Activated CD8-positive, alpha-beta memory T cell treated with anti-CD3 and anti-CD28 coated beads, Interleukin-2, amount 50 U/mL, for 4 hours (primary cell): ENCODE measurements at places on chromosomes 5 and 9.
A peak's percentile ranks its signal among the peaks of the same experiment; 100 is the strongest.

- DNase-seq: no peak
Observed at GRCh38 chr9:6771722-6772121, 13.9 kb downstream of the KDM4C start.

DNA sequence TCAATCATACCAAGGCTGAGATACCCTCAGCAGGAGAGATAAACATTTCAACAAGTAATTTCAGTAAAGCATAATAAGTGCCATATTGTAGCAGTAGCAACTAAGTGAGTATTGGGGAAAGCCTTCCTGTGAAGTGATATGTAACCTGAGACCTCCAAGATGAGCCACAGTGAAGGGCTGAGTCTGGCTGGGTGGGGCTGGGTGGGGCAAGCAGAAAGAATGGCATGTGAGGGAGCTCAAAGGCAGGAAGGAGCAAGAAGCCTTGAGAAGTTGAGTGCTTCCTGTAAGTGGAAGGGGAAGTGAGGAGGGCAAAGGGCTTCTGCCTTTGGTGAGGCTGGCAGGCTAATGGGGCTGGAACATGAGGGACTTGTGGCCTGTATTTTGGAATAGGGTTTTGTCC is 19.7 kb upstream of the ASTN2 start:
- DNase-seq: no peak

DNA sequence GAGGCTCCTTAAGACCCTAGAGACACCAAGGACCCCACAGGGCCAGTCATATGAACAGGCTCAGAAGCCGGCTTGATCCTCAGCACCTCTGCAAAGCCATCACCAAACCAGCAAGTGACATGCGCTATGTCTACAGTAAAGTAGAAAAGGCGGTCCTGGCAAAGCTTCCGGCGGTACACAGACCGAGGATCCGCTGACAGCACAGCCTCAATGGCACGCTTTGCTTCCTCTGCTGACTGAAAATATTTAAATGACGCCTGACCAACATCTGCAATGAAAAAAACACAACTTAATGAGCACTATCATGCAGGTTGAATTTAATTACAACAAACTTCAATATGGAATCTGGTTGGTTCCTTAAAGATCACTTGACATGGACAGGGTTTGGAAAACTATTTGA is 17.6 kb downstream of the TRMO start:
- peak; percentile 22 for DNase-seq

DNA sequence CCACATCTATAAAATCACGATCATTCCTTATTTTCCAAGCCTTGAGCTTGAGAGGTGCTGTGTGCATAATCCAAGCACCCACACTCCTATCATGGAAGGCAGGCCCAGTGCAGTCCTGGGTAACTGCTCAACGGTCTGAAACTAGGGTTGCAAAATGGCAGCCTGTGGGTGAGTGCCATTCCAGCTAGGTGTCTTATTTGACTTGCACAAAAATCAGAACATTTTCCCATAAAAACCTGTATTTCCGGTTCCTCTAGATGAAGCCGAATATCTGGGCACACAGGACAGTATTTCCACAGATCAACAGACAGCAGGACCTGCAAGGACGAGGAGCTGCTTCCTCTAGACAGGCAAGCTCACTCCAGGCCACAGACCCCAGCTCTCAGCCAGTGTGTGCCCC is 588.8 kb downstream of the BNC2 start:
- DNase-seq: no peak

- DNase-seq: no peak
Observed at GRCh38 chr9:120080849-120081248, 499.1 kb downstream of the CDK5RAP2 start.

DNA sequence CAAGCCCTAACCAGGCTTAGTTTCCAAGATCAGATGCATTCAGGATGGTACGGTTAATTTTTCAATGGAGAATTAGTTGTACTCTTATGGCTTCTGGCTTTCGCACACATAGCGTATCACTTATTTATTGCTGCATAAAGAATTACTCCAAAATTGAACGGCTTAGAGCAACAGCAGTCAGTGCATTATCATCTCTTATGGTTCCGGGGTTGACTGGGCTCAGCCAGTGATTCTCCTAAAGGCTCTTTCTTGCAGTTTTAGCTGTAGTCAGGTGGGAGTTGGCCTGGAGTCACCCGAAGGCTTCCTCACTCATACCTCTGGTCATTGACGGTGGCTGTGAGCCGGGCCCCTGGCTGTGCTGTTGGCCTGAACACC is 595 bp upstream of the GRHPR start:
- DNase-seq: no peak

GRCh38 chr5:149044453-149045088 is 18.3 kb downstream of the SH3TC2 start:
- DNase-seq: no peak

DNA sequence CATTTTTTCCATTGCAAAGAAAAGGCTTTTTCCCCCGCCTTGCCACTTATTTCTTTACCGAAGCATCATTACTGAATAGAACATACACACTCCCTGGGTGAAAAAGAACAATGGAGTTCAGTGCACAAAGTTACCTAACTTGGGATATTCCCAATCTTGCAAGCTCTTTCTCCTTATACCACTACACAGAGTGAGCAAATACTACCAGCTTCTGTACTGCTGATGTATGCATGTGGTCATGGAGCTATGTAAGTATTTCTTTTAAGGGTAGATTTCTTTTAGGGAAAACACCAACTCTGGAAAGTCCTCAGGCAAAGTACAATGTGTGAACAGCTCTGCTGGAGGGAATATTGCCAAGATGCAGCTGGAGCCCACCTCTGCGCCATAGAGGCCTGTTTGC is 81.1 kb downstream of the AOPEP start:
- no peak for DNase-seq

- no peak for DNase-seq
Observed at GRCh38 chr9:124260769-124261603, 3.2 kb downstream of the NEK6 start.

DNA sequence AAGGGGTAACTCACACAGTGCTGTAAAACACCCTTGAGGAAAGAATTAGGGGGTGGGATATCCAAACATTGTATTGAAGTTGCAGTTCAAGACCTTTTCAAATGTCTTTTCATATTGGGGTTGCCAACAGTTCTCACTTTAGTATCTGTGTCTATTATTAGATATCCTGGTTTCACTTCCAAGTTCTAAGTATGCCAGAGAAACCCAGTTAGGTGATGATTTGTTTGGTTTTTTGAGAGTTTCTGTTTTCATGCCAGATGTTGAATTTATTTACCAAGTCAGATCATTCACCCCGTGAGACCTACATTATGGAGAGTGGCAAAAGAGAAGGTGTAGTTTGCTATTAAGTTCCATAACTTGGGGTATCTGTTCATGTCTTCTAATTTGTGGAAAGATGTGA is 64.5 kb downstream of the C9orf152 start:
- no peak for DNase-seq

- DNase-seq: no peak
Observed at GRCh38 chr9:126857261-126857960, 3.0 kb upstream of the ZBTB34 start.

DNA sequence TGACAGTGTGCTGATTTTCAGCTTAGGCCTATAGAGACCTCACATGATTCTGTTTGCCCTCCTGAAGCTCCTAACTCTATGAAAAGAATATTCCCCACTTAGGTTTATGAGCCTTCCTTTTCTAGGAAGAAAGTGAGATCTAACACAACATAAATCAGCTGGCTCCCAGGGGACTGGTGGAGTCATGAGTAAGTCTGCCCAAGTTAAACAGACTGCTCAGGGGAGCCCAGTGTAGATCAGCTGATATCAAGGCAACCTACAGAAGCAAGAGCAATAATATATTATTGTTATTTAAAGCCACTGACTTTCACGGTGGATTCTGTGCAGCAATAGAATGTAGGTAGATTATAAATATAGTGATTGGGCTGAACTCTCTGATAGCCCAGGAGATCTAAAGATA is 1978.6 kb upstream of the CDH6 start:
- DNase-seq: no peak

- DNase-seq: no peak
Observed at GRCh38 chr9:35905912-35906679, at the start of gene HRCT1. HRCT1 (plus strand) TSS chr9:35906202; CDS start chr9:35906288, 86 bp downstream.

DNA sequence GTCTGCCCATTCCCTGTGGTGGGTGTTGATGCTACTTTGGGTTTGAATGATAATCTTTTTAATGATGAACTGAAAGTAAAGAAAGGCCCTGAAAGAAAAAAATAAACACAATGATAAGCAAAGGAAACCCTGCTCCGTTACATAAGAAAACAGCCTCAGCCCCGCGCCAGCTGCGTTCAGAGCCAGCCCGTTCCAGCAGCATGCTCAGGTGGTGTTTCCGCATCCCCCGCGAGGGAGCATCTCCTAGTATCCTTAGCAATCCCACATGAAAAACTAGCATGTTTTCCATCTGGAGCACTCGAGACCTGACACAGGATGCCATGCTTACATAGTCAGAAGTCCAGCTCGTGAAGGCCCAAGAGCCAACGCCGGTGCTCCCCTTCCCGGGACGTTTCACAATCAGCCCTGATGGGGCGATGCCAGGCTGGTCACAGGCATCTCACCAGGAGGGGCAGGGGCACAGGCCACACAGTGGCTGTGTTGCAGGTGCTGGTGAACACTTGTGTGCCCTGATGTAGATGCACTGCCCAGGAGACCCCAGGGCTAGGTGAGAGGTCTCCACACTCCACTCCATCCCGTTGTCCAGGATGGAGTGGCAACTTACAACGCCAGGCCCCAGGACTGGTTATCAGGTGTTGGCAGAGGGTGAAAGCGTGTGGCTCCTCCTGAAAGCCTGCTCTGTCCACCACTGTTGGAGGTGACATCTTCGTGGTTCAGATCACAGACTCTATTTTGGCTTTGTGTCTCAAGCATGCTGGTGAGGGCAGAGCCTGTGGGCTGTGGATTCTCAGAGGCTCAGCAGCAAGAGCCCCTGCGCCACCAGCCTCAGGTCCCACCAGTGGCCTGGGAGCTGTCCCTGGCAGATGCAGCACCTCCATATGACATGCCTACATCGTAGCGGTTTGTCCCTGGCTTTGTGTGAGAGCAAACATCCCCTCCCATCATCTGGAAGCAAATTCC is 246.8 kb upstream of the IRX1 start:
- DNase-seq: no peak

DNA sequence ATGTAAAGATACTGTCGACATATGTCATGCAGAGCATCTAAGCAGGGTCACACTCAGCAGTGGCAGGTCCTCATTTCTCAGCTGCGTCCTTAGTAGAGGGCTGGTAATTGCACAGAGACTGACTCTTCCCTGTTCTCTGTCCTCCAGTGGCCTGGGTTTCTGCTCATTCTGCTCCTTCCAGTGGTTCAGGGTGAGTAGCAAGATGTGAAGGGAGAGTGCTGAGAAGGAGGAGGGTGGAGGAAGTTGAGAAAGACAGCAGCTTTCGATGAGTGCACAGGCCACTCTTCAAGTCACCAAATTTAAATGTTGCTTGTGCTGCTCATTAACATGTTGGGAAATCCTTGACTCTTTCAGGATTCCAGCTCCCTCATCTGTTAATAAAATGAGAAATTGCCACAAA is 203.9 kb downstream of the FBXL7 start:
- no peak for DNase-seq

GRCh38 chr5:103228588-103228987 is 30.0 kb upstream of the MACIR start:
- no peak for DNase-seq

GRCh38 chr9:135328485-135329417 is 150.8 kb upstream of the PPP1R26 start:
- DNase-seq: no peak

- no peak for DNase-seq
Observed at GRCh38 chr9:33244137-33244784, 4.3 kb downstream of the SPINK4 start.

GRCh38 chr5:9251379-9251980 is 294.4 kb downstream of the SEMA5A start:
- DNase-seq: no peak

DNA sequence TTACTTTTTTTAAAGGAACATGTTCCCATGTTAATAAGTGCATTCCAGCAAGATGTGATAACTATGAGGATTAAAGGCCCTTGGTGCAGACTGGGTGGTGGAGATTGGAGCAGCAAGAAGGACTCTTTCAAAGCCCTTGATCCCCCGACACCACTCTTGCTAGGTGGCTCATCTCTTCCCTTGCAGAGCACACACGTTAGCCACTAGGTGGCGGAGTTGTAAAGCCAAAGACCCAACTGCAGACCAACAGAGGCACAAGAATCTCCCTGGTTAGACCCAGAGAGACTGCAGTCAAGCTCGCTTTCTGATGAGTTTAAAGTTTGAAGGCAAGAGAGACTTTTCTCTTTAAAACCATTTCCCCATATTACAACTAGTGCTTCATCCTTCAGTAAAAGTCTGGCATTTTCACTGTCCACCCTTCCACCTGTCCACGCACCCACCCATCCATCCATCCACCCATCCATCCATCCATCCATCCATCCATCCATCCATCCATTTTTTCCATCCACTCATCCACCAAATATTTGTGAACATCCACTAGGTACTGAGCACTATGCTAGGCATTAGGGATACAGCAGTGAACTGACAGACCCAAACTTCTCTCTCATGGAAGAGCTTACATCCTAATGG is 226.9 kb downstream of the MSX2 start:
- peak; percentile 35 for DNase-seq

GRCh38 chr9:75979362-75979761 is 88.9 kb downstream of the PCSK5 start:
- DNase-seq: no peak

DNA sequence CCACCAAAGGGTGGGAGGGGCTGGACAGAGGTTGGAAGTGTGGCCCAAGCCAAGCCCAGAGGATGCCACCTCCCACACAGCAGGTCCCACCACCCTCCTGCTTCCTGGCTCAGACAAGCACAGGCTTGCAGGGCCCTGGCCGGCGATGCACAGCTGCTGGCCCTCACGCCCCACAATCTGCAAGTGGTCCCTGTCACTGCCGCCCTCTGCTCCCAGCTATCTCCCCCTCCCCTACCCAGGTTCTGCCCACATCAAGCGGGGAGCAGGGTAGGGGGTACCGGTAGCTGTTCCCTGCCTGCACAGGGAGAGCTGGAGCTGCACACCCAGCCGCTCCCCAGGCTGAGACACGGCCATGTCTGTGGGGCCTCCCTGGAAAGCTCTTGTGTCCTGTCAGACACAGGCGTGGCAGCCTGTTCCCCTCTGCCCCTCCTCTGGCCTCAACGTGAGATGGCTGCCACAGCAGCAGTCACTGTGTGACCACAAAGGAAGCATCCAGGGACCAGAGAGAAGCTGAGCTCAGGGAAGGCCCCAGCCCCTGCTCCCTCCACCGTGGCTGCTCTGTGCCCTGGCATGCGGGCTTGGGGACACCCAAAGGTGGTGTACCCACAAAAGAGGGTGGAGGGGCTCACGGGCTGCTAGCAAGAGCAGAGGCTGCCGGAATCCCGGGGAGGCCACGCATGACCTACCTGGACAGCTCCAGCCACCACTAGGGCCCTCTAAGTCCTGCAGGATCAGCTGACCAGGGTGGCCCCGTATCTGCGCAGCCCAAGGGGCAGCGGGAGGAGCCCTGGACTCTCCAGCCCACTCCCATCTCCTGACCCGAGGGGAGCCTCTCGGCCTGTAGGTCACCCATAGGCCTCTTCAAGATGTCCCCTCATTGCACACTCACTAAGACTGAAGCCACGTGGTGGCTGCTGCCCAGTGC is 10.9 kb upstream of the ZDHHC11 start:
- no peak for DNase-seq

GRCh38 chr5:131303537-131303936 is 39.7 kb downstream of the CDC42SE2 start:
- DNase-seq: no peak

- DNase-seq: no peak
Observed at GRCh38 chr5:8570528-8570927, 701.6 kb downstream of the MTRR start.

- no peak for DNase-seq
Observed at GRCh38 chr5:133006653-133007052, 19.7 kb downstream of the ZCCHC10 start.
